ENCODE measurements at places on chromosomes 3 and 15.

GRCh38 chr3:159884661-159885402, 103.8 kb upstream of the IL12A start:
- DNase-seq = peak; percentile 68

GRCh38 chr3:79846148-79846933, 78.5 kb upstream of the ROBO1 start:
- DNase-seq = peak; percentile 28

GRCh38 chr3:115533218-115533617, 90.1 kb upstream of the GAP43 start:
- DNase-seq = no peak

DNA sequence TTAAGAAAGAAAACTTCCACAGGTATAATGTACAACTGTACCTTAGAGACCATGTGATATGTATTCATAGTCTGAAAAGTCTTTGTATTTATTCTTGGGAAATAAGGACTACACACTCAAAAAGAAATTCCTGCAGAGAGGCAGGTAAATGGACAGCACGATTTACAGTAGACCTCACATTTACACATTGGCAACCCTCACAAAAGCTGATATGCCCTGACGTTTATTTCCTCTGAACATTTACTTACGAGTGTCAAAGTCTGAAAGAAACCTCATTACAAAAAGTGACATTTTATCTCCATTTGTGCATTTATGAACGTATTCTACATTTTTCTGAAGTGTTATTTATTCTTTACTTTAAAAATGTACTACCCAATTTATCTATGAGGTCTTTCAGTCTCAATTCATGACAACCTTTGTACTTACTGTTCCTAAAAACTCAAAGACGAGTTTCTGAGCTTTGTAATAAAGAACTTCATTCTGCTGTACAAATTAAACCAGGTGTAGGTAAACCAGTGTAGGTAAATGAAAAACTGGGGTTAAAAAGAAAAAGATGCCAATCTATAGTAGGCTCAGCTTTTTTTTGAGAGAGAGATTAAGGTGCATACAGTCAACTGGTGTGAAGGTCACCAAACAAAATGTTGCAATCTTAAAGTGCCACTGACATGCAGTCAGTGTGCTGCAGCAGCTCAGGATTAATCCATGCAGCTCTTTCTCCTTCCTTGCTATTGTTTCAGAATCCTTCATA, 44.3 kb downstream of the THRB start:
- DNase-seq = no peak

DNA sequence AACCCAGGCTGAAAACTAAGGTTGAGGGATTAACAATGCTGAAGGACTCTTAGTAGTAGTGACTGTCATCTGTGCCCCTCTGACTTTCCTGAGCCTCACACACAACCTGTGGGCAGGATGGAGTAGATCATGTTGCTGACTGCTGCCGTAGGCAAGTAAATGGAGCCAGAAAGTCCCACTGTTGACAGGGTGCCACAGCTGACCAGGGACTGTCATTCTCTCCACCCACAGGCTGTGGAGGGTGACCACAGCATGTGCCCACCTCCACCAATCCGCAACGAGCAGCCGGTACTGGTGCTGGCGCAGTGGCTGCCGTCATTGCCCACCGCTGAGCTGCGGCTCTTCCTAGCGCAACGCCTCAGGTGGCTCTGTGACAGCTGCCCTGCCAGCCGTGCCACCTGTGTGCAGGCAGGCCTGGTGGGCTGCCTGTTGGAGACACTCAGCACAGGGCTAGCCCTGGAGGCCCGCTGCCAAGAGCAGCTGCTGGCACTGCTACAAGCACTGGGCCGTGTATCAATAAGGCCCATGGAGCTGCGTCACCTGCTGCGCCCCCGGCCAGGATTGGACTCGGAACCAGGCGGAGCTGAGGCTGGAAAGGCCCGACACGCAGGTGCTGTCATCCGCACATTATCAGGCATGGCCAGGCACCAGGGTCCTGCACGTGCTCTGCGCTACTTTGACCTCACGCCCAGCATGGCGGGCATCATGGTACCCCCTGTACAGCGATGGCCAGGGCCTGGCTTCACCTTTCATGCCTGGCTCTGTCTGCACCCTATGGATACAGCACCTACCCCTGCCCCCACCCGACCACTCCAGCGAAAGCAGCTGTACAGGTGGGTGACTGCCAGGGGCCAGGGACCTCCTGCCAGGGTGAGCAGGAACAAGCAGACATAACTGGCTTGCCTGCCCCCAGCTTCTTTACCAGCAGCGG, 15.6 kb downstream of the NBEAL2 start:
- DNase-seq = no peak
